ENCODE measurements at places on chromosomes 5 and 9.

GRCh38 chr5:98664736-98665135, 108.7 kb upstream of the RGMB start:
- no peak for DNase-seq

DNA sequence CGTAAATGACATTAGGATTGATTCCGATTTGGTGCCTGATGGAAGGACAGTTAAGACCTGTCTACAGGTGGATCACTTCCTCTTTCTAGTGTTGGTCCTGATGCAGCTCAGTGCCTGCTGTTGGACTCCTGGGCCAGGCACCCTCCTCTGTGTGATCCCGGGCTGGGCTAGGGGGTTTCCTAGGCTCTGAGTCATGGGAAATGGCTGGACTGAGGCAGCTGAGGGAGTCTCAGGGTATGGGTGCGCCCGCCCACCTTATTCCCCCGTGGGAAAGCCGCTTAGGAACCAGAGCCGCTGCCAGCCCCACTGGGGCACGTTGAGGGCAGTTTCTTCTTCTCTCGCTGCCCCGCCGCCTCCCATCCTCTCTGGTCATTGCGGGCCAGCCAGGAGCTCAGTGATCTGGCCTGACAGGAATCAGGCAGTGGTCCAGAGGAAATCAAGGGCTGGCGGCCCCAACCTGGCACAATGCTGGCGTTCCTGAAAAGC, 12.9 kb downstream of the TCF7 start:
- DNase-seq = no peak

GRCh38 chr9:78881295-78881694, 584.4 kb downstream of the PSAT1 start:
- DNase-seq = no peak

DNA sequence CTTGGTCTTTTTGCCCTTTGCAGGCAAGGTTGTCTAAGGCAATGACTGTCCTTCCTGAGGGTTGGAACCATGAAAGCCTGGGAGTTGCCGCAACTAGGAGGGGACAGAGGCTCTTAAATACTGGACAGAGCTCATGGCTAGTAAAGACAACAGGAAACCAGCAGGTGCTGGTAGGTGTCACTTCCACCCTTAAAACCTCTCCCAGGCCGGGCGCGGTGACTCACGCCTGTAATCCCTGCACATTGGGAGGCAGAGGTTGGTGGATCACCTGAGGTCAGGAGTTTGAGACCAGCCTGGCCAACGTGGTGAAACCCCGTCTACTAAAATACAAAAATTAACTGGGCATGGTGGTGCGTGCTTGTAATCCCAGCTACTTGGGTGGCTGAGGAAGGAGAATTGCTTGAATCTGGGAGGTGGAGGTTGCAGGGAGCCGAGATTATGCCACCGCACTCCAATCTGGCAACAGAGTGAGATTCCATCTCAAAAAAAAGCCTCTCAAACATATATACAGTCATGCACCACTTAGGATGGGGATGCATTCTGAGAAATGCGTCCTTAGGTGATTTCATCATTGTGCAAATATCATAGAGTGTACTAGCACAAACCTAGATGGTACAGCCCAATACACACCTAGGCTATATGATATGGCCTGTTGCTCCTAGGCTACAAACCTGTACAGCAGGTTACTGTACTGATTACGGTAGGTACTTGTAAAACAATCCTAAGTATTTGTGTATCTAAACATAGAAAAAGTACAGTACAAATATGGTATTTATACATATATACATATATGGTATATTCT, 102.7 kb downstream of the HSPA4 start:
- no peak for DNase-seq

DNA sequence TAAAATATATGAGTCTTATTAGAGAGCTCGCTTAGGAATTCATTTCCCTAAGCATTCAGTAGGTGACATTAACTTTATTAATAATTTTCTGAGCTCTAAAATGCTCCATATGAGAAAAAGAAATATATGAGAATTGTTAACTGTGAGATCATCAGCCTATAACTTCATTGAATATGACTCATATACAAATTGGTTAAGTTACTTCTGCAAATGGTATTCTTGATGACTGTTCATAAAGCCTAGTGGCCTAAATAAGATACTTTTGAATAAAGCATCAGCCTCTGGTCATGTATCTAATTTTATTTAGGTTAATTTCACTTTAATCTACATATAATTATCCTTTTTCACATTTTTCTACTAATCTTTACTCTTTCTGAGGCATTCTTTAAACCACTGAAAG, 710.2 kb upstream of the ACO1 start:
- DNase-seq = no peak

DNA sequence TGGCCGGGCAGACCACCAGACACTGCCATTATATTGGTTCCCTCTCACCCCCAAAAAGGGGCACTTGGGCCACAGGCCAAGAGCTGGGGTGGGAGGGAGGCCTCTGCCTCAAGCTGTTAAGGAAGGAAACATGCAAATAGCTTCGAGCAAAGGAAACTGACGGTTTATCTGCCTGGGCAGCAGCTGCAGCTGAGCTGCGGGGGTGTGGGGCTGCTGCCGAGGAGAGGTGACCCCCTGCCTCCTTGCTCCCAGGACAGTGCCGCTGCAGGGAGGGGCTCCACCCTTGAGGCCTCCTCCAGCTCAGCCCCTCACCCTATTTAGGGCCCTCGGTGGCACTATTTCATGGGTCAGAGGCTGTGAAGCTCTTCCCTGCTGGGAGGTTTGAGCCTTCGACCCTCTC, 789 bp downstream of the DOK3 start:
- DNase-seq = no peak

DNA sequence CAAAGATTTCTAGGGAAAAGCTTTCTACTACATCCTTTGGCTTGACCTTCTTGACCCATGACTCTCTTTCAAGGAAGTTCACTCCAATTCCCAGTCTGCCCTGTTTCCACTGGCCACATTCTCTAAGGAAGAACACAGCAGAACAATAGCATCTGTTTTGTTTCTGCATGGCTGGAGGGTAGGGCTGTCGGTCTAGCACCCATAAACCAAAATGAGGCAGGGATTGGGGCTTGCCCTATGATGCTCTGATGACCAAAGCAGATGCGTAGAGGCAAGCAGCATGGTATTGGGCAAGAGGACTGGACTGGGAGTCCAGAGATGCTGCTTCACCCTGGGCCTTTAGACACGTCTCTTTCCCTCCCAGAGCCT, 24.1 kb downstream of the GOLGA2 start:
- no peak for DNase-seq

DNA sequence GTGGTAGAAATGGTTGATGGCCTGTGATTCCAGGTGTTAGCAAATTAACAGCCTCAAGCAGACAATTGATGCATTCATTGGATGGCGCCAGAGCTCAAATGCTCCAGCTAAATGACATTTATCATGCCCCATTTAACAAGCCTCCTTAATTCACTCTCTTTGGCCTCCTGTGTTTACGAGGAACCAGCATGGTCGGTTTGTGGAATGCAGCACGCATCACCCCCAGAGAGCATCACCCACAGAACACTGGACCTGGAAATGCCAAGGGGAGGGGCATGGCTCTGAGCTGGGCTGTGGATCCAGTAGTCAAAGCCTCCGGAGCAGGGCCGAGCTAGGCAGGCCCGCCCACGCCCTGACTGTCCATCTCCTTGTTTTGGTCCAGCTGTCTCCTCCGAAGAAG, 434.0 kb downstream of the GADD45G start:
- no peak for DNase-seq

GRCh38 chr5:157390133-157390532, 69.9 kb upstream of the NIPAL4 start:
- DNase-seq = no peak

GRCh38 chr9:117304549-117304948, 110.3 kb downstream of the ASTN2 start:
- no peak for DNase-seq

DNA sequence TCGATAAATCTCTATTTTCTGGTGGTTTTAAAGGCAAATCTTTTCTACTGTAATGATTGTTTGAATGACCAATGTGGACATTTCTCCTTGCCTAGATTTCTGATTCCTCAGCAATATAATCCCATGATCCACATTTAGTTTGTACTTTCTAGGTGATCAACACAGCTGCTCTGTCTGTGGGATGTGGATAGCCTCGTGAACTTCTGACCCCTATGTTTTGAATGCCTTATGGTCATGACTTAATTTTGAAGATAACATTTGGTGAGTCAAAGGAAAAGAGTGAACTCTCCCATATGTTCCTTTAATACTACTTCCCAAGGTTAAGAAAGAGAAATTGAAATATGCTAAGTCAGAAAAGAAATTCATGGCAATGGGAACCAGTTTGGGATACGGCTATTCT, 147.5 kb downstream of the CAVIN4 start:
- no peak for DNase-seq

GRCh38 chr5:143006501-143006900, 236.3 kb downstream of the ARHGAP26 start:
- DNase-seq = no peak

DNA sequence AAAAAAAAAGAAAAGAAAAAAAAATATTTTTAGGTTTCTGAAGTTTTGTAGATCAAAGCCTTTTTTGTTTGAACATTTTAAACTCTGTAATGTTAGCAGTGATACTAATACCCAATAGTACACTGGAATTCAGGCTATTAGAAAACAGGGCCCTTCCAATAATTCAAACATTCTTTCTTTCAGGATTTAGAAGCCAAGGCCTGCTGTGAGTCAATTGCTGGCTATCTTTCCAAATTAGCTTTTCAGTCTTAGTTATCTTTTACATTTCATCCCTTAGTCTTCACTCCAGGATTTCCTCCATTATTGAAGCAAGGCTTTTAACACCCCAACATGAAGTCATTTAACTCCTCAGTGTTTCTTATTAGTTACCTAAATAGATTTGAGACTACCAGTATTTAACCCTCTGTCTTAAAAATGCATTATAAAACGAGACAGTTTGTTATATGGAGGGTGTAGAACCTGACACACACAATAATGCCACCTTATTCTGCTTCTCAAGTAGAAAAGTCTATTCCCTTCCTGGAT, 951.9 kb upstream of the DMAC1 start:
- no peak for DNase-seq

GRCh38 chr9:114505187-114506081, at the start of gene WHRN:
WHRN (minus strand) TSS chr9:114505473; CDS start chr9:114504801, 672 bp downstream.
- peak; percentile 83 for DNase-seq

DNA sequence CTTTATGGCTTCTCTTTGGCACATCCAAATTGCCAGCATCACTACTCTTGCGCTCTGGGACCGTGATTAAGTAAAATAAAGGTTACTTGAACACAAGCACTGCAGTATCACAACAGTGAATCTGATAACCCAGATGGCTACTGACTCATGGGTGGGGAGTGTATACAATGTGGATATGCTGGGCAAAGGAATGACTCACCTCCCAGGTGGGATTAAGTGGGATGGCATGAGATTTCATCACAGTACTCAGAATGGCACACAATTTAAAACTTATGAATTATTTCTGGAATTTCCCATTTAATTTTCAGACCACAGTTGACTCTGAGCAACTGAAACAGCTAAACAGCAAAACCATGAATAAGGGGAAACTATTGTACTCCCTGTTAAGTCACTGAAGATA, 4.3 kb downstream of the GFM2 start:
- DNase-seq = no peak

GRCh38 chr9:2180154-2180553, 165.0 kb downstream of the SMARCA2 start:
- DNase-seq = no peak

GRCh38 chr9:71678999-71679398, 89.3 kb downstream of the CEMIP2 start:
- DNase-seq = no peak

- no peak for DNase-seq
These were observed 521.9 kb downstream of the DTWD2 start for GRCh38 chr5:118466418-118466817.

GRCh38 chr5:42015681-42016080, 90.6 kb downstream of the FBXO4 start:
- DNase-seq = no peak

DNA sequence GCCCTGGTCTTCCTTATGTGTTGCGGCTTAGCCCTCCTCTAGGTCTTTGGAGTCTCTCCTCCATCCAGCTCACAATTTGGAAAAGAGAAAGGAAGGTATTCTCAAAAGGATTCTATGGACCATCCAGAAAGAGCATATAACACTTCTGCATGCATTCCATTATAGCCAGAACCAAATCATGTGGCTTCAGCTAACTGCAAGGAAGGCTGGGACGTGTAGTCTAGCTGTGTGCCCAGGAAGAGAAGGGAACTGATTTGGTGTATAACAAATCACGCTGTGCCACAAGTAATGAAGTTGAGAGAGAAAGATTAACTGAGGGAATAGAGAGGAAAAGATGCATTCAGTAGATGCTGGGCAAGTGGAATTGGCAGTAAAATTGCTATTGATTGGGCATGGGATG, 43.7 kb downstream of the PLPPR1 start:
- no peak for DNase-seq

DNA sequence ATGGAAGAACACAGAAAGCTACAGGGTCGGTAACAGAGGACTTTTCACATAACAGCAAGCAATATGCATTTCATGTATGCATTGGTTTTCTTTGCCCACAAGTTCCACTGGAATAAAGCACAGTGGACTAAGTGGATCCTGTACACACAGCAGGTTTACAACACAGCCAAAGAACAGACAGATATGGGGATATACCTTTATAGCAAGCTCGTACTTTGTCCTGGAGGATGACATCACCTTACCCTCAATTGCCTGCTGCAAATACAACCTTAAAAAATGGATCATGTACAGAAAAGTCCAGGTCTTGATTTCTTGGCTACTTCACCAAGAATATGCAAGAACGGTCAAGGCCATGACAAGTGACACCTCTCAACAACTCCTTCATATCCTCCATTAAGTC, 1445.5 kb downstream of the MAT2B start:
- no peak for DNase-seq

DNA sequence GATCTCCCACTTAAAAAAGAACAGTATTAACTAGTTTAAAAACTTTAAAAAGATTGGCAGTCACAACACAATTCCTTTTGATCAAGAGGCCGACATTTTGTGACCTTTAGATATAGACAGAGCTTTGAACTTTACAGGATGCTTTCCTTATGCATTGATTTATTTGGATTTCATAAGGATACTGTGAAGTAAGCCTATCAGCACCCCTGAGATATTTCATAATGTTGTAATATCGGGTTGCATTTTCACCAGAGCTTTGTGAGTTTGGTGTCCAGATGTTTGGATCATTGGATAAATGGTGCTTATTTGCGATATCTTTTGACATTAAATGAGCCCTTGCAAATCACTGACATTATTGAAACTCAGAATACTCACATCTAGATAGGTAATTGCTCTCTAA, 7.7 kb downstream of the PALM2AKAP2 start:
- no peak for DNase-seq
